Stimulated activated CD4-positive, alpha-beta T cell treated with anti-CD3 and anti-CD28 coated beads, Interleukin-1b, Interleukin-23, amount 100 ng/mL, for 4 hours (primary cell): ENCODE measurements at places on chromosomes 11 and 22.
A peak's percentile ranks its signal among the peaks of the same experiment; 100 is the strongest.

DNA sequence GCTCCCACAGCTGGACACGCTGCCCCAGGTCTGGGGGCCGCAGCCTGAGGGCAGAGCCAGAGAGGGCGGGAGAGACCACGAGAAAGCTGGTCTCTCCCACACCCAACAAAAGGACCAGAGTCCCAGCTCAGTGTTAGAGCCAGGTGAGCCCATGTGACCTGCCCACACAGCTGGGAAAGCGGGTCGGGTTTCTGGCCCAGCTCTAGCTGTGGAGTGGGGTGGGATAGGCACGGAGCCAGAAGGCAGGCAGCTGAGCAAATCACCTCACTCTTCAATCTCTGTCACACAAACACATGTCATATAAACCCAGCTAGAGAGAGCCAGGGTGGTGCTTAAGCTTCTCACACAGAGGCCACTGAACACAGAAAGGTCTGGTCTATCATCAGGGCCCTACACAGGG lies 7.8 kb upstream of the EIF3D start:
- DNase-seq = no peak

DNA sequence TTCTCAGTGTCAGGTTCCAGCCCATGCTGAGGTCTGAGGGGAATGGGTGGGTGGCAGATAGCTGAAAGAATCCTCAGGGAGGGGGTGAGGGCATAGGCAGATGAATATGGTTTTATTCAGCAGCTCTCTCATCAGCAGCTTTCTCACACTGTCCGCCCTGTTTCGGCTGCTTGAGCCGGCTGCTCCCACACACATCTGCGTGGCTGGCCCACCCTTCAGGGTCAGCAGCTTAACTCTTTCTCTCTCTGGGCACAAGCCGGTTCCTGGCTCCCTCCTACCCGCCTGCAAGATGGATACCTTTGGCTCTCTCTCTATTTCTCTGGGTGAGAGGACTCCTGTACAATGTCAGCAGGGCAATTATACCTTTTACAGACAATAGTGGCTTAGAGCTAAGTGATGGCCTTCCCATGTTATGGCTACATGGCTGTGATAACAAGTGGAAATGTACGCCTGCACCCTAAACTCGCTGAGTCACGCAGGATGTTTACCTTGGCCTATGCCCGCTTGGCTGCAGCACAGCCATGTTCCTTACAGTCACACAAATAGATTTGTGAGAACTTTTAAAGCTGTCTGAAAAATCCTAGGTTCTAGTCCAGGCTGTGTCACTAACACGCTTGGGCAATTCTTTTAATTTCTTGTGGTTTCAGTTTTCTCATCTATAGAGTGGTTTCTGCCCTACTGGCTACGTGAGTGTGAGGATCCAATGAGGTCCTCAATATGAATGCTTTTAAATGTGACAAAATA lies 4.1 kb downstream of the MMP20 start:
- no peak for DNase-seq

DNA sequence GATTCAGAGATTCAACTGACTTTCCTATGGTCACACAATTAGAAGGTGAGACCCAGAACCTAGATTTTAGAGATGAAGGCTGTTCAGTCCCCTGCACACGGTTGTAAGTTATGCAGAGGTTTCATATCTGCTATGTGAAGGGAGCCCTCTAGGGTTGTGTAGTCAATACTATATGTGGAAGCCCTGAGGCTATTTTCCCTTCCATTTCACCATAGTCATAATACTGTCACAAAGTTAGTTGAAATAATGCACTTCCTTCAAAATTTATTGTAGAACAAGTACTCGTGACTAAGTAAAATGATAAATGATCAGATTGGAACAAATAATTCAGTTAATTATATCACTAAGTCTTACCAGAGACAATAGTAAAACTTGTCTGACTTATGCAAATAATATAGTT lies 48.8 kb downstream of the ENDOD1 start:
- DNase-seq = no peak

DNA sequence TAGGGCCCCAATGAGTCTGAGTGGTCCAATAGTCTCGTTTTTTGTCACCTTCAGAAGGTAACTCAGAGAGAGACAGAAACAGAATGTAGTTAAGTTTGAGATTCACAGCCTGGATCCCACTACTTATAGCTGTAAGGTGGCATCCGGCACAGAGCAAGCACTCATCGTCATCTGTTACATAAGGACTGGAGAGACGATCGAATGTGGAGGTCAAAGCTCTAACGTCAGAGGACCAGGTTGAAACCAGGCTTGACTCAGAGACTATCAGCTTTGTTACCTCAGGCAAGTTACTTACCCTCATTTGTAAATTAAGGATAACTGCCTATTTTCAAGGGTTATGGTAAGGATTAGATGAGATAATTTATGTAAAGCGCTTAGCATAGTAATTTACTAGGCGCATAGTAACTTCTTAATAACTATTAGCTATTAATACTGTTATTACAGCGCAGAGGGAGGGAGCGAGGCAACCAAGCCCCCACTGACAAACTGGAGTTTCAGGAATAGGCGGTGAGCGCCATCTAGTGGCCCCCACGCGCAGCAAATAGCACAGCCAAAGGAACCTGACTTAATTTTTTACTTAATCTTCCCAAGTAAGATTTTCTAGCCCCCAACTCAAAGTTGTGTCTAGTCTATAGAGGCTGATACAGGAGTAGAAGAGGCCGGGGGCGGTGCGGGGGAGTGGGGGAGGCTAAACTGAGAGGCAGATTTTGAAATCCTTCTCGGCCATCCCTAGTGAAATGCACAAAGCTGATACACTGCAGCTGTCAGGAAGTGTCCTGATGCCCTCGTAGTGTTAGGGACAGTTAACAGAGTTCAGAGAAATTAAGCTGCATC lies 29.0 kb upstream of the API5 start:
- DNase-seq = peak; percentile 37

DNA sequence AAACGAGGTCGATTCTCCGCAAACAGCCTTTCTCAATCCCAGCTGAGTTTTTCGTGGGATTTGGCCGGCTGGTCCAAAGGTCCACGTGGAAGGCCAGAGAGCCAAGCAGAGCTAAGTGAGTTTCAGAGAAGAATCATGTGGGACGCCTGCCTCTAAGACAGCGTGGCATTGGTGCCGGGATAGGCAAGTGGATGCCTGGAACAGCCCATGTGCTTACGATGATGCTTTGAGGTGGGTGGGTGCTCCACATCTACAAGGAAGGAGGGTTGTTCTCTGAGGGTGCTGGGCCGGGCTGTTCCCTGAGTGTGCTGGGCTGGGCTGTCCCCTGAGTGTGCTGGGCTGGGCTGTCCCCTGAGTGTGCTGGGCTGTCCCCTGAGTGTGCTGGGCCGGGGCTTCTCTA lies 41.4 kb downstream of the MUC2 start:
- no peak for DNase-seq

DNA sequence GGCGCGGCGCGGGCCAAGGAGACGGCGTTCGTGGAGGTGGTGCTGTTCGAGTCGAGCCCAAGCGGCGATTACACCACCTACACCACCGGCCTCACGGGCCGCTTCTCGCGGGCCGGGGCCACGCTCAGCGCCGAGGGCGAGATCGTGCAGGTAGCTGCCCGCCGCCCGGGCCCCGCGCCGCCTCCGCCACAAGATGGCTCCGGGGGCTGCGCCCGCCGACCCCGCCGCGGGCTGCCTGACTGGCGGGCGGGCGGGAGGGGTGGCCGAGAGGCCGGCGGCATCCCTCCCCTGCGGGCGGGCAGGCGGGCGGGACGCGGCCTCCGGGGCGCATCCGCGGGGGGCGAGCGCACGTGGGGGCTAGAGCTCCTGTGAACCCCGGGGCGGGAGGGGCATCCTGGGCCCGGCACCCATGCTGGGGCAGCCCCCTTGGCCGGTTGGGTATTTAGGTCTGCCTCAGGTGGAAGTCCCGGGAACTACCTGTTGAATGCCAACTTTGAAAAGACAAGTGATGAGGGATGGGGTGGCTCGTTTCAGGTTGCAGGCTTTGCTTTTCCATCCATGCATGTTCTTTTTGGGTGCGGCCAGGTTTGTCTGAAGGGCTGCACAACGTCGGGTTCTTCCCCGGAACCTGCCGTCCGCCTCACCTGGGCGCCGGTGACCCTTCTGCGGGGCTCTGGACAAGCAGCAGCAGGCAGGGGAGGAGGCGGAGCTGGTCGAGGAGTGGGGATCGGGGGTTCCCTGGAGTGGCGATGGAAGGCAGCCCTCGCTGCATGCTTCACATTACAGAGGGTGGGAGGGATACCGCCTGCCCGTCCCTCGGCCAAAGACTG lies 760 bp downstream of the ZNRF3 start:
- DNase-seq = peak; percentile 24

DNA sequence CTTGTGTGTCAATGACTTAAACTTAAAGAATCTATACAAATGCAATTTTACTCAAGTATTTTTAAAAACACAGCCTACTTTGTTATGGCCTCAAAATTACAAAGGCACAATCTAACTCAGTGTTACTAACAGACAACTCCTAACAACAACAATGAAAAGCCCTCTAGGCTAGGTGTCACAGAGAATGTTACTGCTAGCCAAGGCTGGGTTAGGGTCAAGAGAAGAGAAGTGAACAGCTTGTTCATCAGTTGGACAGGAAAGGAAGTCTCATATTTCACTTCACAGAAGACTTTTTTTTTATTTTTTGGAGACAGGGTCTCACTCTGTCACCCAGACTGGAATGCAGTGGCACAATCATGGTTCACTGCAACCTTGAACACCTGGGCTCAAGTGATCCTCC lies 26.0 kb downstream of the CLDN25 start:
- DNase-seq = no peak

DNA sequence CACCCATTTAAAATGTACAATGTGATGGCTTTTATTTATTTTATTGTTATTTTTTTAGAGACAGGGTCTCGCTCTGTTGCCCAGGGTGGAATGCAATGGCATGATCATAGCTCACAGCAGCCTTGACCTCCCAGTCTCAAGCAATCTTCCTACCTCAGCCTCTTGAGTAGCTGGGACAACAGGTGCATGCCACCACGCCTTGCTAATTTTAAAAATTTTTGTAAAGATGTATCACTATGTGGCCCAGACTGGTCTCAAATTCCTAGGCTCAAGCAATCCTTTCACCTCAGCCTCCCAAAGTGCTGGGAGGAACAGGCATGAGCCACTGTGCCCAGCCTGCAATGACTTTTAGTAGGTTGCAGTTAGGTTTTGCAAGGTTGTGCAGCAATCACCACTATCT lies 14.3 kb downstream of the CLDN5 start:
- no peak for DNase-seq

DNA sequence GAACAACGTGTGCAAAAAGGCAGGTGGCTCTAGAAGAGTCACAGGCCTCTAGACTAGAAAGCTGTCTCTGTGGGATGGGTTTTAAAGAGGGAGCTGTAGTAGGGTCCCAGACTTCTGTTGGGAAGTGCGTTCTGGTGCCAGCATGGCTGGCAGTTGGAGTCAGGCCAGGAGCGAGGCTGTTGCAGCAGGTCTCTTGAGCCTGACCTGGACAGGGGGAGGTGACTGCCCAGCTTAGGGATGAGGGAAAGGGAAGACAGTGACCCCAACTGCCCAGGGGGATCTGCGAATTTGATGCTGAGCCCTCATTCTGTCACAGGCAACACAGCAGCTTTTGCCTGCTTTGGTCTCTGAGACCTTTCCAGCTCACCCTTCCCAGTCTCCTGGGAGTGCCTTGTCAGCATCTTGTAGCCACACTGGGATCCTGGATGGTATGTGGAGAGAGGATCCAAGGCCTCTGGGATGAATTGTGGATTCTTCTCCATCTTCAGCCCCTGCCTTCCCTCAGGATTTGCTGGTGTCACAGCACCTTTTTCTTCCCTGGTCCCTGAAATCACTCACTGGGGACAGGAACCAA lies 3.4 kb downstream of the TSKU start:
- no peak for DNase-seq
